ENCODE measurements at places on chromosomes 16 and 17.
A peak's percentile ranks its signal among the peaks of the same experiment; 100 is the strongest.

- no peak for DNase-seq
Observed at GRCh38 chr17:6514371-6514770, 42.0 kb downstream of the PITPNM3 start.

DNA sequence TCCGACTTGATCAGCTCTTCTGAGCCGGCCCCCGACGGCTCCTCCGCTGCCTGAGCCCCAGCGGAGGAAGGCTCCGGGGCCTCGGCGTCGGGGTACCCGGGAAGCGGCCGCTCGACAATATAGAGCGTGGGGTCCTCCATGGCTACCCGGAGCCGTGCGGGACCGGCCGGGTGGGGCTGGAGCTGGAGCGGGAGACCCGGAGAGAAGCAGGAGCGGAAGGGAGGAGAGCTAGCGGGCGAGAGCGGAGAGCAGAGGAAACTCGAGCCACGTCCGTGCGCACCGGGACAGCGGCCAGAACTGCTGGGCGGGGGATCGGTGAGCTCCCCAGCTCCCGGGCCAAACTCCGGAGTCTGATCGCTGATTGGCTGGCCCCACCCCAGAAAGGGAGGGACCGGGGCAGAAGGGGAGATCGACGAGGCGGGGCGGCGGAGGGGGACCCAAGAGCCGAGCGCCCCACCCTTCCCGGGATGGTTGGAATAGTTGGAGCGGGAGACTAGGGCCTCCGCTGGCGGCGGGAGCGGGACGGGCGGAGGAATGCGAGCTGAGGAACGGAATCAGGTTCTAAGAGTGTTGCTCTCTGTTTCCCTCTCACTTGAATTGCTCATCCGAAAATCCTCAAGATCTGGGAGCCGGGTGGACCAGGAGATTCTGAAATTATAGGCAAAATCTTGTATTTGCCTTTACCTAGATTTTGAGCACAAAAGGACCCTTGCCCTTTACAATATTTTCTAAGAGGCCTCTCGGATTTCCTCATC is at the start of gene CAVIN1:
CAVIN1 (minus strand) TSS at position 299 of the 755 bp plus-strand sequence; CDS start at position 140, 159 bp downstream.
- DNase-seq = peak; percentile 90

GRCh38 chr17:43584666-43585102 is 38.5 kb upstream of the ETV4 start:
- DNase-seq = peak; percentile 99

DNA sequence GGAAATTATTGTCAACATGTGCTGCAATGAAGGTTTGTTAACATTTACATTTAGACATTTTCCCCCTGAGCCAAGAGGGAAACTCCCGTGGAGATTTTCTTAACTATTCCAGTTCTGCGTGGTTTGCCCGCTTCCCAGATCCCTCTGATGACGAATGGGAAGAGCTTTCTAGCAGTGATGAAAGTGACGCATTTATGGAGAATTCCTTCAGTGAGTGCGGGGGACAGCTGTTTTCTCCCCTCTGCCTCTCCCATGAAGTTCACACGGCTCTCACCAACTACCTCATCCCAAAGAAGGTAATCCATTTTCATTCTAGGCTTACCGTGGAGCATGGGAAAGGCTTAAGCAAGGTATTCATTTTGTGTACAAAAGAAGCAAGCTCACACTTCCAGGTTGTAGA is 18.2 kb downstream of the HEATR3 start:
- DNase-seq = no peak

DNA sequence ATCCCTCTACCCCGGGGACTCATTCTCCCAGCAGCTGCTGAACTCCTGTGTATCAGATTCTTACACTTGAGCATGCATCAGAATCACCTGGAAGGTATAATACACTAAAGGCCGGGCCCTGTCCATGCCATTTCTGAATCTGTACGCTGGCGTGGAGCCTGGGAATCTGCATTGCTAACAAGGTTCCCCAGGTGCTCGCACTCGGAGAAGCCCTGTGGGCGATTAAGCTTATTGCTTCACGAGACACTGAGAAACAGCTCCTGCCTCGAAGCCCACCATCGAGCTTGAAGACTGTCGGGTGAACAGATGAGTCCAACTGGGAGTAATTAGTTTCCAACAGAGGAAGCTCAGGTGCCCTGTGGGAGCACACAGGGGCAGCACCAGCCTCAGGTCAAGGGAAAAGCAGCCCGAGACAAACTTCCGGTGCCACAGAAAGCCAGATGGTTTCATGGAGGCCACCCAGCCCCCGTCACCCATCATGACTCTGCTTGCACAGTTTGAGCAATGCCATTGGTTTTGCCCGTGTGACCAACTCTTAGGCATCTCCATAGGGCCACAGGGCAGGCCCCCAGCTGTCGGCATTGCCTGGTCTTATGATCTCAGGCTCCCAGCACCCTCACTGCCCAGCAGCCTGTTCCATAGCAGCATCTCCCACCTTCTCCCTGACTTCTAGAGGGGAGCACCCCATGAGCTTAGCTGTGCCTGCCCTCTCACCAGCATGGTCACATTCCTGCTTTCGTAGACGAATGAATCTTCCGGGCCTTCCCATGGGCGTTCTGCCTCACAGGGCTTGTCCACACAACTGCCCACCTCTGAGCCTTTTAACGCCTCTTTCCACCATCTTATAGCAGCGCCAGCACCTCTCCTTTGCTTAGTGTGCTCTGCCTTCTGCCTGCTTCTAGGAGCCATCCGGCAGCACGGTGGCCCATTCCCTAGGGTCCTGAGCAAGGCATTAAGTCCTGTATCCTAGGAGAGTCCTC is 10.9 kb downstream of the CTRB2 start:
- no peak for DNase-seq
